ENCODE measurements at places on chromosomes 3 and 15. TPM values are rescaled to one million over a fixed set of nuclear protein-coding genes. Genes with fewer than 3 reads are reported as not detected.

PIF1 gene
- 49.7 TPM for total RNA-seq

CKMT1A gene
- not detected for total RNA-seq

EIF2A gene
- total RNA-seq: 84.2 TPM

ITGB5 gene
- 3.7 TPM for total RNA-seq

SLC33A1 gene
- 26.4 TPM for total RNA-seq

CKMT1B gene
- not detected for total RNA-seq

GOLGA8R gene
- total RNA-seq: 28.2 TPM

LRIG1 gene
- 27.0 TPM for total RNA-seq

ATP8B4 gene
- total RNA-seq: 30.3 TPM

MYLK gene
- total RNA-seq: 0.11 TPM

THPO gene
- not detected for total RNA-seq

SNAPC5 gene
- 32.4 TPM for total RNA-seq

ST3GAL6 gene
- total RNA-seq: 0.62 TPM

LRRFIP2 gene
- total RNA-seq: 29.0 TPM

IL20RB gene
- total RNA-seq: 1.9 TPM

SPG21 gene
- total RNA-seq: 55.1 TPM

NR1I2 gene
- total RNA-seq: 0.28 TPM

EPHA6 gene
- total RNA-seq: not detected

ITPKA gene
- total RNA-seq: not detected

CLEC3B gene
- total RNA-seq: not detected

NIT2 gene
- total RNA-seq: 43.5 TPM

INO80 gene
- total RNA-seq: 22.2 TPM

LRRN1 gene
- total RNA-seq: 1.2 TPM

CAV3 gene
- not detected for total RNA-seq

LSAMP gene
- not detected for total RNA-seq

FETUB gene
- total RNA-seq: not detected

IFRD2 gene
- total RNA-seq: 50.0 TPM

GPR171 gene
- total RNA-seq: 142 TPM

GOLGA6L9 gene
- 4.7 TPM for total RNA-seq

KLF15 gene
- total RNA-seq: 0.22 TPM

POLQ gene
- 22.3 TPM for total RNA-seq

GOLGA8G gene
- not detected for total RNA-seq

EPHB3 gene
- total RNA-seq: 0.25 TPM

MTFMT gene
- 21.3 TPM for total RNA-seq

GHRL gene
- total RNA-seq: 0.94 TPM

PRR23B gene
- total RNA-seq: not detected

EIF5A2 gene
- 11.4 TPM for total RNA-seq

TRIM42 gene
- not detected for total RNA-seq

CYP8B1 gene
- total RNA-seq: not detected

ERICH6 gene
- 0.23 TPM for total RNA-seq

KCNAB1 gene
- total RNA-seq: 0.09 TPM

P3H2 gene
- not detected for total RNA-seq

Data from activated naive CD8-positive, alpha-beta T cell treated with anti-CD3 and anti-CD28 coated beads, Interleukin-2, amount 10 ng/mL, durations not matched to agents 7 days and 5 days (primary cell).